ENCODE measurements at places on chromosomes 4 and X.
A peak's percentile ranks its signal among the peaks of the same experiment; 100 is the strongest.

DNA sequence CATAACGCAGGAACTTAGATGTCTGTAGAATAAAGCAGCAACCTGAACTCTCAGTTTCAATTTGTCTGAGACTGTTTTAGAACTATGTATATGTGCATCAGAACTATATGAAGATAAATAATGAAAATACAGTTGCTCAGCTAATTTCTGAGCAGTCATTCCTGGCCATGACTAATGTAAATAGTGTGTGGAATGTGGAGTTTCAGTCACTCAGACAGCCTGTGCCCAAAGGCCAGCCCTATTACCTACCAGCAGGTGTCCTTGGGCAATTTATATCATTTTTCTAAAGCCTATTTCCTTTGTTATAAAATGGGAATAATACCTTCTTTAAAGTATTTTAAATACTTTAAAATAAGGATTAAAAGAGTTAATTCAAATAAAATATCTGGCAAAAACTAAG is 56.0 kb upstream of the RELL1 start:
- DNase-seq: no peak

DNA sequence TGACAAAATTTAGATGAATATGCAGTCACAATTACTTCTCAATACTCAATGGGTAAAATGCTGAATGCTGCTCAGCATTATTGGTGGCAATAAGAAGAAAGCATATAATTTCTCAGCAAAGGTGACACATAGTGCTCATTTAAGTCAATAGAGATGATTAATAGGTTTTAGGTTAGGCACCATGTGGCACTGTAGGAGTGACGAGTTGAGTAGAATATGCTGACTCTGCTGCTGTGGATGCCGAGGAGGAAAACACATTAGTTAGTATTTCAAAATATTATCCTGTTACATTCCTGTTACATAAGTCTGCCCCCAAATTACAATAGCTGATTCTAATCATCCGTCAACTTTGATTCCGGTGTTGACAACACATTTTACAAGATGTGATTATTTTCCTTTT is 13.7 kb upstream of the CXCL5 start:
- DNase-seq: no peak

GRCh38 chr4:139641218-139641617 is 24.4 kb upstream of the MGST2 start:
- no peak for DNase-seq

DNA sequence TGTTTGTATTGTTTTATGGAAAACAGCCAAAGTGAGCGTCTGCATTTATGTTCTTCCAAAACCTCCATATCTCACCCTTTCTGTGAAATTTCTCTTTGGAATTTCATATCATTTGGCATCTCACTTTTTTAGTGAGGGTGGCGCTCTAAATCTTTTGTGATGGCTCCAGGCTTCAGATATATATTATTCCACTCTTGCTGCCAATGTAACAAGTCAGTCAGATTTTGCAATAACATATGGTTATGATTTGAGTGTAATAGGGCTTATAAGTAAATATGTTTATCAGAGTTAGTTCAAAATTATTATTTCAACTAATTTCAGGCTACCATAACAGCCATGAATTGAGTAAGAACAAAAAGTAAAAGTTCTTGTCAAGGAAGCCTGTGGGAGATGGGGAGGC is 314.7 kb downstream of the PDGFC start:
- no peak for DNase-seq

- no peak for DNase-seq
Observed at GRCh38 chr4:90159193-90159592, 32.0 kb downstream of the CCSER1 start.

- DNase-seq: no peak
Observed at GRCh38 chr4:6338175-6338950, 68.7 kb downstream of the WFS1 start.

DNA sequence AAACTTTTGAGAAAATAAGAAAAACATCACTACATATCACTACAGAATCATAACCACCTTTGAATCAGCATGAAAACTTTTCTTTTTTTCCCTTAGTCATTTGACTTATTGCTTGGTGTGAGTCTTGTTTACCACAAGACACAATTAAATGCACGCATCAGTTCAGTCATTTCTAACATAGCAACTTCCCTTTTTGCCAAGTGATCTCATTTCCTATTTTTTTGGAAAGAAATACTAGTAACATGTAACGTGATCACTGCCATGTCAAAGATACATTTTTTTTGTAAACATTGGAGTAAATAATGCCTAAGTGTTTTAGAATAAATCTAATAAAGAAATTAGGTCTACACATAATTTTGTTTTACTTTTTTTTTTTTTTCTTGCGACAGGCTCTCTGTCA is 5.1 kb upstream of the CXCL8 start:
- DNase-seq: no peak

GRCh38 chrX:107627838-107628661 is at the start of gene PRPS1:
Gene PRPS1, plus strand, starts transcription at chrX:107628510. Its CDS starts 119 bp downstream, at chrX:107628629.
- DNase-seq: peak; percentile 91

DNA sequence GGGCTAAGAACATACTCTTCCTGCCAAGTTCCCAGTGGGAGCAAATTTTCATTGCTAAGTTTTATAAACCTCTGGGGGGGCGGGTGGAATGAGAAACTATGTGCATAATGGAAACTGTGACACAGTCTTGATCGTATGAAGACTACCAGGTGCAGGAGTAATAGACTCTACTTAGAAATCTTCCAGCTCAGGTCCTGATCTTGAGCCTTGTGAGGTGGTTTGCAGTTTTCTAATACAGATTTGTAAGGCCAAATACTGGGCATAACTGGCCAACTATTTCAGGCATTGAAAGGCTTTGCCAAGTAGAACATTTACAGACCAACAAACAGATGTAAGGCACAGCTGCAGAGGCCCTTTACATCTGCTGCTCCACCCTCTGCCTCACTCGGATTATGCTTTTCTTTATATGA is 89.7 kb upstream of the CBR4 start:
- DNase-seq: no peak

- DNase-seq: no peak
Observed at GRCh38 chr4:95821867-95822266, 18.0 kb upstream of the PDHA2 start.

- no peak for DNase-seq
Observed at GRCh38 chr4:71052034-71052433, 58.6 kb downstream of the DCK start.

DNA sequence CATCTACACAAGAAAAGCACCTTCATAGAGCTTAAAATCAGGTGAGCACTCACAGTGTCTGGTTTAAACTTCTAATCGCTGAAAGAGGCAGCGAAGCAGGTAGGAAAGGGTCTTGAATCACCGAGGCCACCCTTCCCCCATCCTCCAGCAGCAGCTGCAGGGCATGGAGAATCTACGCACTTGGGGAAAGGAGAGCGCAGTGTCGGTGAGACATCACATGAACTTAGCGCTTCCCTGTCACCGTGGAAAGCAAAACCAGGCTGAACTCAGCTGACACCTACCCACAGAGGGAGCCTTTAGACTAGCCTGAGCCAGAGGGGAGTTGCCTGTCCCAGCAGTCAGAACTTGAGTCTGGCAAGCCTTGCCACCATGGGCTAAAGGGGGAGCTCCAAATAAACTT is 197.2 kb upstream of the ZFP42 start:
- no peak for DNase-seq

DNA sequence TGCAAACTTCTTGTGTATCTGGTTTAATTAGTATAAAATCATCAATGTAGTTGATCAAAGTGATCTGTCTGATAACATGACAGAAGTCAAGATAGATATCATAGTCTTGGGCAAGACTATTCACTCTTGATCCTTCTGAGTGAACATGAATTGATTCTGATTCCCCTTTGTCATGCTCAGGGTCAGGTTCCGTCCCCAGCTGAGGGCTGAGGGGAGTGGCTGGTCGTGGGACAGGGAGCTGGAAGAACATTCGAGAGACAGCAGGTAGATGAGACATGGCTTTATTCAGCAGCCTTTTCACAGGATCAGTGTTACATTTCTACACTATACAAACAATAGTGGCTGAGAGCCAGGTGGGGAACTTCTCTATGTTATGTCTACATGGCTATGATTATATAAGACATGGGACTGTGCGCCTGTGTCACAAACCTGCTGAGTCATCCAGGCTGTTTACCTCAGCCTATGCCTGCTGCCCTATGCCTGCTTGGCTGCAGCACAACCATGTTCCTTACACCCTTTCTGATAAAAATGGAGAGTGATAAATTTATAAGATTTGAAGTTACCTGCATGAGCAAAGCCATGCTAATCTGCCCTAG is 586.9 kb upstream of the NR3C2 start:
- no peak for DNase-seq

GRCh38 chrX:40243755-40244515 is 146.2 kb upstream of the BCOR start:
- DNase-seq: no peak

DNA sequence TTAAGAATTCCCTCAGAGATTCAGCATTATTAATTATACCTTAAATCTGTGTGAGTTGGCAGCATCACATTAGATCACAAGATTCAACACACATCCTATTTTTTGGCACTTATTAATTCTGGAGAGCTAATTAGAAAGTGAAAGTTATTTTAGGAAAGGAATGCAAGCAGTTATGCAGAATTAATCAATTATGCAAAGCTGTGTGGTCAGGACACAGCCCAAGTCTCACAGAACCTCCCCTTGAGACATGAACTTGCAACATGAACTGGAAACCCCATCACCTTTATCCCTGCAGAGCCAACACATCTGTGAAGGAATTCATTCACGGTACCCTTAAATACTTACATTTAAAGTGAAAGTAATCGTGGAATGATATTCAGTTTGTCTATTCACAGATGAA is 80.5 kb downstream of the TSPAN5 start:
- no peak for DNase-seq

DNA sequence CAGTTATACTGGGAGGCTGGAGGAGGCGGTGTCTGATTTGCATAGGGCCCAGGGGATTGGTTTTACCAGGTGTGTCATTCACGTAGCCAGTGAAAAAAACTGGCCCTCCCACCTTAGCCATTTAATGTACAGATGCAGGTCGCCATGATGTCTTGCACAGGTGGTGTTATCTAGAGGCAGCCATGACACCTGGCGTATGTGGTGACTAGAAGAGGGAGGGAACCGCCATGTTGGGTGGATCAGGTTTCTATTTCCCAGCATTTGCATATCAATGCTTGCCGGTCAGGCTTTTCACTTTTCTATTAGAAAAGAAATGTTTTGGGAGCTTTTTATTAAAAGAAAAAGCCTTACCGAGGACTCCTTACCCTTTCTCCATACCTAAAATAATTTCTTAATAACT is 523.4 kb downstream of the ADGRL3 start:
- no peak for DNase-seq

DNA sequence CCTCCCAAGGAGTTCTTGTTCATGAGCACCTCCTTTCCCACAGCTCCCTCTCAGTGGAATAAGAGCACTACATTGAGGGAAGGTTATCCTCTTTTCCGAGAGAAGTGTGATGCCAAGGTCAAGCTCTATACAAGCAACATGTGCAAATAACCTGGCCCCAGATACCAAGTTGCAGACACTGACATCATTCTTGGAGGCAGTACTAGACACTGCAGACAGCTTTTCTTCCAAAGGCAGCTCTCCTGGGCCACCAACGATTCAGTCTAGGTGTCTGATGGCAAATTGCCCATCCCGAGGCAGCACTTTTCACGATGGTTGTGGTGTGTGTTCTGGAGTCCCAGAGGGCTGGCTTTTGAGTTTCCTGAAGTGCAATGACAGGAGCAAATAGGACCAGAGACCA is 384.9 kb downstream of the TLL1 start:
- DNase-seq: no peak

DNA sequence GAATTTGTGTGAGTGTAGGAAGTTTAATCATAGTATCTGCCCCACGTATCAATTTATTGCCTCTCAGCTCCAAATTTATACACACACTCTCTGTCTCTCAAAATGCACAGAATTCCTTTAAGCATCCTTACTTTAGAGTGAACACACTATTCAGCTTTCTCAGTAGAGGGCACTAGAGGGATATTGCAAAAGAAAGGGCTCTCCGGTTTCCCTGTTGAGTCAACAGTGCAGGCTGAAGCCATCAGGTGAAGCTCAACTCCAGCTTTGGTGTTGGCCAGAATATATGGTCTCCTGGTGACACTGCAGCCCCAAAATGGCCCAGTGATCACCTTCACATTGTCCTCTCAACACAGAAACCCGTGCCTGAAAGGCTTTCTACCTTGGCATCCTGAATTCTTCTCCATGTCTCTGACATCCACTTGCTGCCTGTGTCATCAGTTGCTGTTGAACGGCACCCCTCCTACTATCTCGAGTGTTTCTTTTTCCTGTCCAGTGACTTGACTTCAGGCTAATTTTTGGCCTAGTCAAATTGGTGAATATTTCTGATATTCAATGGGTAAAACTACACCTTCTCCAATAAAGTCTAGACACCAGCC is 670.5 kb downstream of the GABRG1 start:
- no peak for DNase-seq

DNA sequence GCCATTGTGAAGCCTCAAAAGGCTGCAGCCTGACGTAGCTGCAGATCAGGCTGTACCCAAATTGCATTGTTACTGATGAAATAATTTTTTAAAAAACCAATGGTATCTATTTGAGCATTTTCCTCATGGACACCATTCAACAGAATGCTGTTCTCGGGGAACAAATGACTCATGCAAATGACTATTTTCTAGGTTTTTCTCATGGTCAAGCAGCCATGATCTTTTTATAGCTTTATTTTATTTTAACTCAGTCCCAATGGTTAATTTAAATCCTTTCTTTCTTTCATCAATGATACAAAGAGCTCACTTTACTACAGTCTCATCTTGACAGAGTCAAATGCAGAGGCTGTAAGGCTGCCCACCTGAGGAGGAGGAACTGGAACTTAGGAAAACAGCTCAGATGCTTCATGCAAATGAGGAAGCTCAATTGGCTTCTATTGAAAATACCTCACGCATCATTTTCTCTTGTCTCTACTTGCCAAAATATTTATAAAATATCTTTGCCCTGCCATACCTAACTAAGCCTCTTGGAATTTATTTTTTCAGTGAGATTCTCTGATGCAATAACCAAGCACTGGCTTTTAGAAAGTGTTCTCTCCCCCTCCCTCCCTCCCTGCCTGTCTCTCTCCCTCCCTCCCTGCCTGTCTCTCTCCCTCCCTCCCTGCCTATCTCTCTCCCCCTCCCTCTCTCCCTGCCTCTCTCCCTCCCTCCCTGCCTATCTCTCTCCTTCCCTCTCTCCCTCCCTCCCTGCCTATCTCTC is 81.0 kb downstream of the SORBS2 start:
- DNase-seq: no peak

DNA sequence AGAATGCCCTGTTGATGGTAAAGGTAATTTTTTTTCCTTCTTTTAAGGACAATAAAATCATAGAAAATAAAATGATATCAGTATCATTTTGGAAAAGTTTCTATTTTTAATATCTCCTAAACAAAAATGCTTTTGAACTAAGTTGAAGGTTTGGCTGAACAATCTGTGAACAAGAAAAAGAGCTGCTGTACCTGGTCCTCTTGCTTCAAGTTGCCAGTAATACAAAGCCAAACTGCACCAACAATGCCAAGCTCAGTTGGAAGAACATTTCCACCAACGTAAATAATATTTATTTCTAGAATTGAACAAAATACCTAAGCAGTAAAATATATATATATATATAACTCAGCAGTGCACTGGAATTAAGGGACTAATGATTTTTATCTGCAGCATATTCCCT is 132.8 kb downstream of the CAMK2D start:
- DNase-seq: no peak

All from CD4-positive, alpha-beta T cell treated with Interferon gamma for 1 hour (primary cell).